ENCODE measurements at places on chromosomes 6 and 20.

GRCh38 chr6:148968771-148969602, 222.2 kb downstream of the UST start:
- no peak for DNase-seq

- no peak for DNase-seq
Observed at GRCh38 chr6:108432792-108433191, 127.9 kb upstream of the FOXO3 start.

DNA sequence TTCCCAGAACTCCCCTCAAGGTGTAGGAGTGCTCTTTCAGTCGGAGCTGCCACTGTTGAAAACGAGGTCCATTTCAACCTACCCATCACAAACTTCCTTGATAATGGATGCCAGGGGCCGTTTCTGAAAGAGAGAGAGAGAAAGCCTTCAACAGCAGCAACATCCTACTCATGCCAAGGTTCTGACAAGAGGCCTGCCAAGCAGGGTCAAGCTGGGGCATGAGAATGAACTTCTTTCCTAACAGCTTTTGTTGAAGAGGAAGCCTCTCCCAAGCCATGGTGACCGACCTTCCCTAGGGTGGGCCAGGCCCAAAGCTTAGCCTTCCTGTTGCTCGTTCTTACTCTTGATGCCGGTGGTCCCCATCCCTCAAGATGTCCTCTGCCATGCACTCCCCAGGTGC, 12.4 kb downstream of the ELMO2 start:
- DNase-seq, result no peak

DNA sequence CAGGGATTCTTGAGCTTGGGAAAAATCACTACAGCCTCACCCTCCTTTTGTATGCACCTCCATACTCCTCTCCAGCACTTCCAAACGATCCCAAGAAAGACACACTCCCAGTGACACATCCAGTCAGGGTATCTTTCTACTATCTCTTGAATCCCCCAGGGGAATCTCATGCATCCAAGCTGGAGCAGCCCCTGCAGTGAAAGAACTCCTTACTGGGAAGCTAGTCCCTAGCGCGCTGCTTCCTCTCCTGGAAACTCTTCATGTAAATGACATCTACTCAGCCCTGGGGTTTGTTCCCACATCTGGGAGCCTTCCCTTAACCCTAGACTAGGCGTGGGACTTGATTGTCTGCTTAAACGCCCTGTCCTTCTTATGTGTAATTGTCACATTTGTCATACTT, 329.1 kb upstream of the QKI start:
- DNase-seq, result no peak

DNA sequence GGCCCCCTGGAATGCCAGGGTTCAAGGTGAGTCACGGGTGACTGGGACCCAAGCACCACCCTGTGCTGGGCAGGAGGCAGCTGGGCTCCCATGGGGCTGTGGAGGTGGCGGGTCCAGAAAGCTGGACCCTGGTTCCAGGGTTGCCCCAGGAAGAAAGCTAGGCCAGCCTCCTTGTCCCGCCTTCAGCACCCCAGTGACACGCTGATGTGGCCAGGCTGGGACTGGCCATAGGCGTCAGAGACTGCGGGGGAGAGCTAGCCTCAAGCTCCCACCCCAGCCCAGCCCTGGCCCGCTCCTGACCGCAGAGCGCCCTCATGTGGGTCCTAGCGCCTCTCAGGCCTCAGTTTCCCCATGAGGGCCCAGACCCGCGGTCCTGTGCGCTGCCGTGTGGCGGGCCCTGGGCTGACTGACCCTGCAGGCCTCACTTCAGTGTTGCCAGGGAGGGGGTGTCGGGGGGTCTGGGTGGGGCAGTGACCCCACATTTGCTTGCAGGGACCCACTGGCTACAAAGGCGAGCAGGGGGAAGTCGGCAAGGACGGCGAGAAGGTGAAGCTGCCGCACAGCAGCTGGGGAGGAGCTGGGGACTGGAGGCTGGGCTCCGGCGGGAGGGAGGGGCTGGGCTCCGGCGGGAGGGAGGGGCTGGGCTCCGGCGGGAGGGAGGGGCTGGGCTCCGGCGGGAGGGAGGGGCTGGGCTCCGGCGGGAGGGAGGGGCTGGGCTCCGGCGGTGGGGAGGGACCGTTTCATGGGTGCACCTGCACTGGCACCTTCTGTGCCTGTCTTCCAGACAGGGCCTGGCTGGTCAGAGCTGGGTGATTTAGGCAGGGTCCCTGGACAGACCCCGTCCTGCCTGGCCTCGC, 7.9 kb downstream of the COL9A3 start:
- DNase-seq, result no peak

- DNase-seq, result no peak
Observed at GRCh38 chr6:142153196-142153595, 6.1 kb downstream of the VTA1 start.

All from BJ (cell line).